Karpas-422 (cell line): ENCODE measurements at places on chromosomes 7 and 10.
A peak's percentile ranks its signal among the peaks of the same experiment; 100 is the strongest.

DNA sequence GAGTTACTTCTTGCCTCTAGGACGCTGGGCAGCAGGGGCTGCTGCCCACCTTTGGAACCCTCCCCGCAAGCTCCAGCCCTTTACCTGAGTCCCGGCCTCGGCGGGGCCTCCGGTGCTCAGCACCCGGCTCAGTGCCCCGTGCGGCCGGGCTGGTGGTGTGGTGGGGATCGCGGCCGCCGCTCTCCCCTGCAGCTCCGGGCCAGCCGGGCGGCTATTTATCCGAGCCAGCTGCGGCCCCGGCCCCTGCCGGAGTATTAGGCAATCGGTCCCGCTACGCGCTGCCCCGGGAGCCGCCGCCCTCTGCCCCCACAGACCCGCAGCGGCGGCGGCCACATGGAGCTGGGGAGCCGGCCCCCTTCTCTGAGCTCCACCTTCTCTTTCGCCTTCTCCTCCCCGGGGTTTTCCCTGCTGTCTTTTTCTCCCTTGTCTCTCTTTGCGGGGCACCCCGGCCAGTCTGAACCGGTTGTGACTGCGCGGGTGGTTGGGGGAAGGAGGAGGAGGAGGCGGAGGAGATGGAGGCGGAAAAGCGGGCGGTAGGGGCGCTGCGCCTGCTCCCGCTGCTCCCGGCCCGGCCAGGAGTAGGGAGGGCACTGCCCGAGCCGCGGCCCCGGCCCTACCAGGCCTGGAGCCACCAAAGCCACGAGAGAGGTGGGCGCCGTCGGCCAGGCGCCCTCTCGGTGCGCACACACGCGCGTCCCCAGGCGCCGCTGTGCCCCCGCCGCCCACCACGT lies at the start of gene SLC16A9:
Gene SLC16A9 (minus strand): TSS at position 456 of the 731 bp plus-strand sequence. CDS start 25,559 bp downstream, outside the sequence.
- no peak for DNase-seq

- DNase-seq = peak; percentile 81
Measured at GRCh38 chr7:48424731-48425130, 253.5 kb downstream of the ABCA13 start.

DNA sequence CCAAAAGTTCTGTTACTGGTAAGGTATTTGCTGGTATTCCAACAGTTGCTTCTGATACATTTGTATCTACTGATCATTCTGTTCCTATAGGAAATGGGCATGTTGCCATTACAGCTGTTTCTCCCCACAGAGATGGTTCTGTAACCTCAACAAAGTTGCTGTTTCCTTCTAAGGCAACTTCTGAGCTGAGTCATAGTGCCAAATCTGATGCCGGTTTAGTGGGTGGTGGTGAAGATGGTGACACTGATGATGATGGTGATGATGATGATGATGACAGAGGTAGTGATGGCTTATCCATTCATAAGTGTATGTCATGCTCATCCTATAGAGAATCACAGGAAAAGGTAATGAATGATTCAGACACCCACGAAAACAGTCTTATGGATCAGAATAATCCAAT lies 131.0 kb downstream of the AASS start:
- no peak for DNase-seq

DNA sequence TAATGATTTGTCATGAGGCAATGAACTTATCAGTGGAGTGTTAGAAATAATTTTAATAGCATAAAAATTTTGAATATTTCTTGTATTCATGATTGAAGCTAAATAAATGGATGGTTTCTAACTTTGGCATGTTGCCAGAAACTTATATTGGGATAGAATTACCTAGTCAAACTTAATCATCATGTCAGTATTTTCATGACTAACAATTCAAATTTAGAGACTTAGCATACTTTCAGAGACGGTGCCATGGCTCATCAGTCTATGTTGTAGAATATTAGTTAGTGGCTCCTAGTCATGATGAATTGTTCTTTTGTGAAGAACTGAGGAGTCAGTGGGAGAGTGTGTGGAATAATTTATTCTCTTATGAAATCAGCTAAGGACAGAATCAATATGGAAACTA lies 599.6 kb upstream of the POT1 start:
- DNase-seq = no peak

DNA sequence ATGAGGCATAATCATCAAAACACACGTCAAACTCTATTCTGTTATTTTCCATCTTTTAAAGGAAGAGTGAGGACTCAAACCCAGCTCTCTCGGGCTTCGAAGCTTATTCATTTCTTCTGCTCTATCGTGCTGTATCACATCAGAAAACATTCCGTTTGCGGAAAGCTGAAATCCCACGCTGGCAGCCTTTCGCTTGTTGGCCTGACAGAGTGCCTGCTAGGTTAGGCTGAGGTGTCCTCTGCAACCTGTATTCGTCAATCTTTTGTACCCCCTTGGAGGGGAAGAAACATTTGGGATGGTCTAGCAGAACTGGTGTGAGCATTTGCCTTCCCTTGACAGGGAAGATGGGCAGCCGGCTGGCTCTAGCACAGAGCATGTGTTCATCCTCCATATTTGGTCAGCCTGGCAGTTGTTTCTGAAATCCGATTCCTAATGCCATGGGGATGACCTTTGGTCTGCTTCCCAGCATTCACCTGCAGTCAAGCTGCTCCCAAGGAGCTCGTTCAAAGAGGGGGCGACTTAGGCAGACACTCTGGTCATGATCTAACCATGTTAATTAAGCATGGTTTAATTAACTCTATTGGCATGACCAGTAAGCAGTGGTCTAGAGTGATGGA lies 55.2 kb downstream of the TACC2 start:
- no peak for DNase-seq

- DNase-seq = no peak
Measured at GRCh38 chr7:92569137-92569536, 21.1 kb downstream of the FAM133B start.

DNA sequence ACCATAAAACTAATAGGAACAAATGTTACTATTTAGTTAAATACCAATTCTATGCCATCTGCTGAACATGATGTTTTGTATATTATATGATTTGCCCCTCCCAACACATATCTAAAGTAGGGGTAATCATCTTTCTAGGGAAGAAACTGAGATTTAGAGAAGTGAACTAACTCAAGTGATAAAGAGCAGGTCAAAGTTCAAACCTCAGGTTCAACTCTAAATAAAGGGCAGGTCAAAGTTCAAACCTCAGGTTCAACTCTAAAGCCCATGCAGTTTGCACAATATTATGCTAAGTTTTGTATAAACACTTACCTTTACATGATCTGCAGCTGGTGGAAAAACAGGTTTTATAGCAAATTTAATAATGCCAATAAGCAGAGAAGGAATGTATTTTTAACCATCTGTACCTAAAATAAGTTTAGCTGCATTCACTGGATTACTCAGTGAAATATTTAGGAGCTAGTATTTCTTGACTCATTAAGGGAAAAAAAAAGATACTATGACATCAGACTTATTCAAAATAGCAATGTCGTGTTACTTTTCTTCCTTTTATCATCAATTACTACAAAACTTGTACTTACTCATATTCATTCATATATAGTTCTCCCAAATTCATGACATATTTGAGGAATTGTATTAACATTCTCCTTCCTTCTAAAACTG lies 1194.3 kb upstream of the CELF2 start:
- DNase-seq = no peak

GRCh38 chr7:12737373-12737772 lies 49.9 kb downstream of the ARL4A start:
- no peak for DNase-seq

DNA sequence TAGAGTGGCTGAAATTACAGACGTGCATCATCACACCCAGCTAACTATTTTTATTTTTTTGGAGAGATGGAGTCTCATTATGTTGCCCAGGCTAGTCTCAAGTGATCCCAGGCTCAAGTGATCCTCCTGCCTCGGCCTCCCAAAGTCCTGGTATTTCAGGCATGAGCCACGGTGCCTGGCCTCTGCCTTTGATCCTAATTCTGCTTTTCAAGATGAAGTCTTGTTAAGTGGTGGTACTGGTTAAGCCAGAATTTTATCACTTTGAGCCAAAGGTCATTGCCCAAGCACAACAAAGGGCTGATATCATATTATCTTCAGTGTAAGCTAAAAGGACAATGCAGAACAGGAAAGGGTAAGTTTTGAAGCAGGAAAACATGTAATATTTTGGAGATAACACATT lies 64.2 kb downstream of the MYOF start:
- DNase-seq = no peak

DNA sequence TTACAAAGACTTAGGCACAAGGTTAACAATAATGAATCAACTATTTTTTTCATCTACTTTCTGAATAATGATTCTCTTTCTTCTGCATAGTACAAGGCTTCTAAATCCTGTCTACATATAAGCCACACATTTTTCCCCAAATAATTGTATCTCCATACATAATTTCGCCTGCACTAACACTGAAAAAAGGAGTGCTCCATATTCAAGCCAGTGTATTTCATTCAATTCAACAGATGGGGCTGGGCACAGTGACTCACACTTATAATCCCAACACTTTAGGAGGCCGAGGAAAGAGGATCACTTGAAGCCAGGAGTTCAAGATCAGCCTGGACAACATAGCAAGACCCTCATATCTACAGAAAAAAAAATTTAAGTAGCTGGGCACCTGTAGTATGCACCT lies 86.0 kb upstream of the ZNF800 start:
- no peak for DNase-seq

GRCh38 chr10:122295451-122295809 lies 24.3 kb downstream of the BTBD16 start:
- no peak for DNase-seq

DNA sequence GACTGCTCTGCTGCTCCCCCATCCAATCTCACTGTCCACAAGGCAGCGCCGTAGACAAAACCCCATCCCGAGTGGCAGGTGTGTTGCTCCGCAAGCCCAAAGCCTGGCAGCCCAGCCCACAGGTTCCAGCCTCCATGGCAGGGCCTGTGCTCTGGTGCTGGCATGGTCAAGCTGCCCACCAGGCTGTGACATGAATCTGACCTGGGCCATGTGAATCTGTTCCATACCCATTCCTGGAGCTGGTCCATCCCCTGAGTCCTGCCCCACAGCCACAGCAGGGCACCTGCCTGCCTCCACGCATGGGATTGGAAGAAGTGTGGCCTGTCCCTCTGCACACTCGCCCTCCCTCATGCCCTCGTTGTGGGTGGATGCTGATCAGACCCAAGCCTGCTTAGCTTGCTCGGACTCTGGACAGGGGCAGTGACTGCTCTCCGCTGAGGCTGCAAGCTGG lies 128.8 kb downstream of the PTPN20 start:
- DNase-seq = no peak

GRCh38 chr10:46525177-46525823 lies 31.2 kb downstream of the GPRIN2 start:
- DNase-seq = no peak

DNA sequence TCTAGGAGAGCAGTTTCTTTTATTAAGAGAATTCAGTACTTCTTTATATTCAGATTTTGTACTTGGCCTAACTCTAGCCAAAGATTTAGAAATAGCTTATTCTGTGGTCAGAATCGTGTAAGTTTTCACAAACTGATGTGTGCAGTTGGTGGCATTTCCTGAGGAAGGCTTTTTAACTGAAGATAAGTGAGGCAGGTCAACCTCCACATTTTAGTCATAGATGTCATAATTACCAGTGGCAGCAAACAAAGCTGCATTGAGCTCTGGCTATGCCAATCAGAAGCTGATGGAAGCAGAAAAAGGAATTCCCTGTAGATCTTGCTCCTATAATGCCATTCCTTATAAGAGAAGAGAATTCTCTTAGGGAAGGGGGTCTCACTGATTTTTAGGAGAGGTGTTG lies 141.3 kb upstream of the SP8 start:
- DNase-seq = no peak

DNA sequence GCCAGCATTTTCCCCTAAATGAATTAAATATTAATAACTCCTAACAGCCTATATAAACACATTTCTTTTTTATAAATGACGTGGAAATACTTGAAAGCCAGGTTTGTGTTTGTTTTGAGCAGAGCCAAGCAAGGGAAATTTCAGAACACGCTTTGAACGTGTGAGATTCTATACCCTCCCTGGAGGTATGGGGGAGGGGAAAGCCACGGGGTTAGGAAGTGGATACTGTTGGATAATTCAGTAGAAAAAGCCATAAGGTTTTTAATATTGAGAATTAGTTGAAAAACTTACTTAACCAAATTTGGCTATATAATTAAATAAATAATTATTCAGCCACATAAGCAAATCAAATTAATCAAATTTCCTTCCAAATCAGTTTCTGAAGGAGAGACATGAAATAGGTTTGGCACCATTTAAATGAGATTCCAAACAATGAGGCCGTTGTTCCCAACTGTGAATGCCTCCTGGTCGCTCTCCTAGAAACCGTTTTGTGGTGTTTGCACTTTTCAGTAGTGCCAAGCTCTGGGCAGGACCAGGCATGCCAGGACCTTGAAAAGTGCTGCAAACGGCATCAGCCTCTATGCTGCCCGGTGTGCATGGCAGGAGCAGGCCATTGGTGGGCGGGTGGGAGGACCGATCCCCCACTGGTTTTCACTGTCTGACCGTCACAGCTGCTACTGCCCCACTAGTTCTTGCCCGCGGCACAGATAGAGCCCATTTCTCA lies 88.1 kb downstream of the SEPTIN14 start:
- no peak for DNase-seq

DNA sequence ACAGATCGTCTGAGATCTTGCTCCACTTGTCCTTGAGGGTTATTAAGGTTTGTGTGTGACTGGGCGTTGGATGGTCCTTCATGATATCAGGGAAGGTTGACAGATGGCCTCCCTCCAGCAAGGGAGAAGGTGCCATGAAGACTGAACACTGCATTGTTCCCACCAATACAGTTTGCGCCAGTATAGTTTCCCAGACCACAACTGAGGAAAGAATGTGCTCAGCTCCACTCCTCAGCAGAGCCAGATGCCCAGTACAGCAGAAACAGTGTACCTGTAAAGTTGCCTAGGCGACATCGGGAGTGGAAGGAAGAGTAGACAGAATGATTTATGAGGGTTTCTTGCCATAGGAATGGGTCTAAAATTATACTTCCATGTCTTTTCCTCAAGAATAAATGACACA lies 137.5 kb downstream of the ST7 start:
- no peak for DNase-seq

DNA sequence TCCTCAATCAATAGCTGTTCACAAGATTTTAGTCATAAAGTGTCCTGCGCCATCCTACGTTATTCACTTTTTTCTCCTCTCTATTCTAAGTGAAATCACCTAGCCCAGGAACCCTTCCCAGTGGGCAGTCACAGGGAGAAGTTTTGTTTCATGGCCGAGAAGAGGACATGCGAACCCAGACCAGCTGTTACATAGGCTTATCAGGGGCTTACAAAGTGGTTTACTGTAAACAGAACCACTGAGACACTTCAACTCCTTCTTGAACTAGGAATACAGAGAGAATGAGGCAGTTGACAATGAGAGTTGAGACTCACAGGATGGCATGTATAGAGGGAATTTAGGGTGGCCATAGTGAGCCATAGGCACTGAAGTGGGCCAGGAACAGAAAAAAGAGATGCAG lies 246.9 kb upstream of the GLI3 start:
- DNase-seq = no peak

DNA sequence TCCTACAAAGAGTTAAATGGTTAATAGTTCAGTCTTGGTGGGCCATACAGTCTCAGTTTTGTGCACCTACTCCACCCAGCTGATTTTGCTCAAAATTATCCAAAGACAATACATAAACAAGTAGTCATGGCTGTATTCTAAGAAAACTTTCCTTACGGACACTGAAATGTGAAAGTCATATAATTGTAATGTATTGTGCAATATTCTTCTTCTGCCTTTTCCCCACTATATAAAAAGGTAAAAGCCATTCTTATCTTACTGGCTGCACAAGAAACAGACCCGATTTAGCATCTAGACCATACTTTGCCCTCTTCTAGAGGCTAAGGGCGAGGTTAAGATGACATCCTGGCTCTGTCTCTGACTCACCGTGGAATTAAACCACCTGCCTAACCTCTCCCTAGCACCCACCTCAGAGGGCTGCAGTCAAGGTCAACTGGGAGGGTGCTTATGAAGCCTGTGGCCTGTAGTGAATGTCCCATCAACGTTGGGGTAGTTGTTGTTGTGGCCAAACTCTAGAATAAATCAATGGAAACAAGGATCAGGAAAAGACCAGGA lies 63.8 kb upstream of the DOCK1 start:
- no peak for DNase-seq
